ENCODE measurements at places on chromosomes 11 and 22.

GRCh38 chr11:69480547-69481392 lies 693 bp upstream of the LINC01488 start:
- no peak for DNase-seq

GRCh38 chr11:109040303-109040702 lies 375.4 kb downstream of the DDX10 start:
- peak; percentile 4 for DNase-seq

DNA sequence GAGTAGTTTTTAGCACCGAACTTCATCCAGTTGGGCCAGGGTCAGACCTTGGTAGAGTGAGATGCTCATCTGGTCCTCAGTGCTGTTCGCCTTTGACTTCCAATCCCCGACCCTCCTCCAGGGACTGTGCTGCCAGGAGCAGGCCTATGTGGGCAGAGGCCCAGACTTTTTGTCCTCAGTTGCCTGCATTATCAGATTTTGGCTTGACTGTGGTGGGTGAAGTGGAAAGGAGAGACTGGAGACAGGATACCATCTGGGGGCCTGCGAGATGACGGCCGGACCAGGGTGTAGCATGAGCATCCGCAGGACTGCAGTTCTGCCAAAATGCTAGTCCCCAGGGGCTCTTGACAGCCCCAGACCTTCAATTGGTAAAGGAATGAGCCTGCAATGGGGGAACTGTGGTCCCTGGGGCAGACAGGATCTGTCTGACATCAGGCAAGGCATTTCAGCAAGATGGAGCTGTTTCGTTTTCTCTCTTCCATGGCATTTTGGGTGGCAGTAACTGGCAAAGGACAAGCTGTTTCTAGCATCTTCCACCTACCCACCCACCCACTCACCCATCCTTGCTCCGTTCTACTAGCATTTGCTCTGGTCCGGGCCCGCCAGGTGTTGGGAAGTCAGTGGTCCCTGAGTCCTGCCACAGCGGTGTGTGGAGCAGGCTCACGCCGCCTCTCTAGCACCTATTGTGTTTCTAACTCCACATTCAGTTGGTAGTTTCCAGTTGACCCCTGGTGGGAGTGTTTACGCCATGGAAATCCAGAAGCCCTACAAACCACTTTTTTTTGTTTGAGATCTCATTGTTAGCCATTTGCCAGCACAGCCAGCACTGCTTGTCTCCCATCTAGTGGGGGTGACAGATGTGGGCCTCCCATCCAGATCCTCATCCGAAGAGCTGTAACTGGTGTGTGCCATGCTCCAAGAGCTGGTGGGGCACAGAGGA lies 53.5 kb downstream of the OTOG start:
- DNase-seq = no peak

DNA sequence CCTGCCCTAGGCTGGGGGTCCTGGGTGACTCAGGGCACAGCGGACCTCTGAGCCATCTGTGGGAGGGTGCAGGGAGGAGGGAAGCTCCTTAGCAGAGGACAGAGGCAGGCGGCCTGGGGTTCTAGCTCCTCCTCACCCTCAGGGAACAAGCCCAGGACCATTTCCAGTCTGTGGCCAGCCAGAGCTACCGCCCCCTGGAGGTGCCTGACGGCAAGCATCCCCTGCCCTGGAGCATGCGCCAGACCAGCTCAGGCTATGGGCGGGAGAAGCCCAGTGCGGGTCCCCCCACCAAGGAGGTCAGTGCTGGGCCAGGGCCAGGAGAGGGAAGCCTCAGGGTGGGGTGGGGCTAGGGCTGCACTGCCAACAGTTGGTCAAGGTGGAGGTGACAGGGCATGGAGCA lies 26.0 kb upstream of the LRRC10B start:
- DNase-seq = peak; percentile 70

DNA sequence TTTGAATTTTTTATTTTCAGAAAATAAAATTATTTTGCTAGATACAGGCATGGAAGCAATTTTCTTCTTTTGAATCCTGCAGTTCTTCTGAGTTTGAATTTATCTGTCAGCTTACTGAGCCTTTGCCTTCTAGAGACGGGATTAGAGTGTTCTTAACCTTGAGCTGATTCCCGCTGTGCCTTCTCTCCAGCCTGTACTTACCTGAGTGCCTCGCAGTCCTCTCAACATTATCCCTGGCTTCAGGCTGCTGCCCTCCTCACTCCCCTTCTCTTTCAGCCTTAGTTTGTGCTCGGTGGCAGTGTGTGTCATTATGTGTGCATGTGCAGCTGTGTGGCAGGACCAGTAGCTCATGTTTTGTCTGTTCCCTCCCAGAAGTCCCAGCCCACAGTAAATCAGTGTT lies 24.3 kb downstream of the OSBP2 start:
- DNase-seq = no peak

GRCh38 chr11:2237457-2238238 lies 32.7 kb downstream of the ASCL2 start:
- no peak for DNase-seq

GRCh38 chr11:119103793-119104192 lies 2.1 kb upstream of the DPAGT1 start:
- no peak for DNase-seq

GRCh38 chr11:45771566-45772448 lies 33.1 kb upstream of the SLC35C1 start:
- DNase-seq = peak; percentile 95

GRCh38 chr22:44586999-44587736 lies 89.1 kb upstream of the RTL6 start:
- no peak for DNase-seq

GRCh38 chr22:45162531-45162930 lies 1.2 kb upstream of the NUP50 start:
- DNase-seq = no peak

DNA sequence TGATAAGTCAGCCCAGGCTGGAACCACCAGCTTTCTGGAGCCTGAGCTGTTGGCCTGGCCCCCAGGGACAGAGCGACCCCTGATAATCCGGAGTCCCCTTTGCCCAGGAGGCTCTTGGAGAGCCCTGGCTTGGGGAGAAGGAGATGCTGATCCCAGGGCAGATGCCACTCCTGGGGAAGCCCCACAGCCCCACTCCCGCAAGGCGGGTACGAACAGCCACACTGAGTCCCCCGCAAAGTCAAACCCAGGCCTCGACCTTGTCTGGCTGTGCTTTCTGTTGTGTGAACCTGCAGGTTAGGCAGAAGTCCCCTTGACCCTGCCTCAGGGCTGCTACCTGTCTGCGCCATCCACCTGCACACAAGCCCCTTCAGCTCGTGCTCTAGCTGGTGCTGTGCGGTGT lies 108.0 kb downstream of the KCNQ1OT1 start:
- peak; percentile 12 for DNase-seq

DNA sequence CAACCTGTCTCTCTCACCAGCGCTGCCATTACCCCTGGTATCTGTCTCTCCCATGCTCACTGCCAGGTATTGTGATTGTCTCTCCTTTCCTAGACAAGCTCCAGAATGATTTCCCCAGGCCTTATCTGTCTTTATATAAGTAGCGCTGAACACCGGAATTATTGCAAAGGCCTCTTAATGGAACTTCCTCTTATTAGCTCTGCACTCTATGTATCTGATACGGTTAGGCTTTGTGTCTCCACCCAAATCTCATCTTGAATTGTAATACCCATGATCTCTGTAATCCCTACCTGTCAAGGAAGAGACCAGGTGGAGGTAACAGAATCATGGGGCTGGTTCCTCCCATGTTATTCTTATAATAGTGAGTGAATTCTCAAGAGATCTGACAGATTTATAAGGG lies 39.3 kb downstream of the DDI1 start:
- DNase-seq = no peak

GRCh38 chr11:64060861-64061444 lies 25.2 kb downstream of the FLRT1 start:
- DNase-seq = peak; percentile 81

DNA sequence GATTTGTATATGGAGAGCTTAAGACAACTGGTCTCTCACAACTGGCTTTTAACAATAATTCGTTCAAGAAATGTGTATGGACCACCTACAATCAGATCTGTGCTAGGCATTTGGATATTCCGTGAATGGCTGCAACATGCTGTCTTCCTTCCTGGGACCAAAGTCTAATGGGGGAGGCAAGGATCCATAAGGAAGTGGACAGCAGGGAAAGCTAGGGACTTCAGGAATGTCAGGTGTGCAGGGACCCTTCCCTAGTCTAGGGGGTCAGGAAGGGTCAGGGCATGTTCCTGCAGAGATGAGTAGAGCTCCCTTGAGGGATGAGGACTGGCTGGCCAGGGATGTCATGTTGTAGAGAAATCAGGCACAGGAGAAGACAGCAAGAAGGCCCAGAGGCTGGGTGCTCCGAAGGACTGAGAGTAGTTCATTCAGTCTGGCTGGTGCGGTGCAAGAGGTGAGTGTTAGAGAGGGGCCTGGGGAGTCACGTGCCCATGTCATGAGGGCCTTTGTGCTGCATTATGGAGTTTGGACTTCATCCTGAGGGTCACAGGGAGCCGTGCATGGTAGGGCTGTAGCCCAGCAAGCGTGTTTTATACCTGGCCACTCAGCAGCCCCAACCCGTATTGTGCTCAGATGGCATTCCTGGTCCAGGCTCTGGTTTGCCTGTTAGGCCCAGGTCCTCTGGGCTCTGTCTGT lies 8.5 kb upstream of the NECTIN1 start:
- no peak for DNase-seq

DNA sequence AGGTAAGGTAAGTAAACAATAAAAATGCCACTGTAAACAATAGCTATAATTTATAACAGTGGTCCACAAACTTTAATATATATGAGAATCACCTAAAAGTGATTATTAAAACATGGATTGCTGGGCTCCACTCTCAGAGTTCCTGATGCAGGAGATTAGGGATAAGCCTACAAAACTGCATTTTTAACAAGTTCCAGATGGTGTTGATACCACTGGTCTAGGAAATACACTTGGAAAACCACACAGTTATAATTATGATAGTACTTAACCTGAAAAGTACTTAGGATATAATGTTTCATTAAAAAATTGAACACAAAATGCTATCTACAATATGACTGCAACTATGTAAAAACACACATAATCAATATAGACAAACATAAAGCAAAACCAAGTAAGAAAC lies 20.4 kb downstream of the FCHSD2 start:
- DNase-seq = peak; percentile 47

DNA sequence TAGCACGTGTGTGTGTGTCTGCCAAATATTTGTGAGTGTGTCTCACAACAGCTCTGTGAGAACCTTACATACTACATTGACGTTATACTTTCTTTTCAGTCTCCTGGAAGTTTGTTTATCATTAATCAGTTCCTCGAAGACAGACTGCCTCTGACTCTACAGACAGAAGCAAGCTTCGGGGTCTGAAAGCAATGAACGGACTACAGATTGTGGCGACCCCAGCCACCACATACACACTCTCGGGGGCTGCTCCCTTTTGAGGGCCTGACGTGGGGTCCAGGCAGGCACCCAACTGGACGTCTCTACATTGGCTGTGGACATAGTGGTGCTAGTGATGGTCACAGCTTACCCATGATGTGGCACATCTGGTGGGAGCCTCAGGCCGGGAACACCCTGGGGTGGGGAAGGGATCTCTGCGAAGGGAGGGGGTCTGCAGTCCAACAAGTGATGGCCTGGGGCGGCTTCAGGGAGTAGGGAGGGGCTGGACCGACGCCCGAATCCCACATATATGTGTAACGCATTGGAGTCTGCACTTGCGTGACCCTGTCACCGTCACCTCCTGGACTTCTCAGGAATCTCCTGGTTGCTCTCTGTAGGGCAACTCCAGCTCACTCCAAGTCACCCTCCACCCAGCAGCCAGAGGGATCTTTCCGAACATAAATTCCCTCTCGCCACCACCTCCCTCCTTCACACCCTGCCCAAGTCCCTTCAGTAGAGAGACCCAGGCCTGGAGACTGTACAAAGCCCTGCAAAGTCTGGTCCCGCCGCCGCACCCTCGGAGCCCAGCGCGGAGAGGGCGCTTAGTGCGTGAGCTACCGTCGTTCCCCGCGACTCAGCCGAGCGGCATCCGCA lies 30.4 kb upstream of the TRIM29 start:
- no peak for DNase-seq

DNA sequence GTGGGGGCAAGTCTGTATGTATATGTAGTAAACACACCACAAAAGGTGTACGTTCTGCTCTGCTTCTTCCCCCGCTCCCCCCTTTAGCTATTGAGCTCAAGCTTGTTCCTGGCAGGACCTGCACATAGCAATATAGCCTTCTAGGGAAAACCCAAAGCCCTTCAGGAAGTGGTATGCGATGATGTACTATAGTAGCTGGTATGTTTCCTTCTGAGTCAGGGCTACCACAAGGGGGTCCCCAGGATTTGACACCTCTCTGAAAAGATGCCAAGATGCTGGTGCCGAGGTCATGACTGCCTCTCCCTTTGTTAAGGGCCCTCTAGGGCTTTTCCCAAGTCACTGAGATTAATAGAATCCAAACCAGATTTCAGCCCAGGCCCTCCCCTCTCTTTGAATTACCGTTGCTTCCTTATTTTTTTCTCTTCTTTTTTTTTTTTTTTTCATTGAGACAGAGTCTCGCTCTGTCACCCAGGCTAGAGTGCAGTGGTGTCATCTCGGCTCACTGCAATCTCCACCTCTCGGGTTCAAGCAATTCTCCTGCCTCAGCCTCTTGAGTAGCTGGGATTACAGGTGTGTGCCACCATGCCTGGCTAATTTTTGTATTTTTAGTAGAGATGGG lies 268.4 kb downstream of the ETS1 start:
- DNase-seq = no peak

DNA sequence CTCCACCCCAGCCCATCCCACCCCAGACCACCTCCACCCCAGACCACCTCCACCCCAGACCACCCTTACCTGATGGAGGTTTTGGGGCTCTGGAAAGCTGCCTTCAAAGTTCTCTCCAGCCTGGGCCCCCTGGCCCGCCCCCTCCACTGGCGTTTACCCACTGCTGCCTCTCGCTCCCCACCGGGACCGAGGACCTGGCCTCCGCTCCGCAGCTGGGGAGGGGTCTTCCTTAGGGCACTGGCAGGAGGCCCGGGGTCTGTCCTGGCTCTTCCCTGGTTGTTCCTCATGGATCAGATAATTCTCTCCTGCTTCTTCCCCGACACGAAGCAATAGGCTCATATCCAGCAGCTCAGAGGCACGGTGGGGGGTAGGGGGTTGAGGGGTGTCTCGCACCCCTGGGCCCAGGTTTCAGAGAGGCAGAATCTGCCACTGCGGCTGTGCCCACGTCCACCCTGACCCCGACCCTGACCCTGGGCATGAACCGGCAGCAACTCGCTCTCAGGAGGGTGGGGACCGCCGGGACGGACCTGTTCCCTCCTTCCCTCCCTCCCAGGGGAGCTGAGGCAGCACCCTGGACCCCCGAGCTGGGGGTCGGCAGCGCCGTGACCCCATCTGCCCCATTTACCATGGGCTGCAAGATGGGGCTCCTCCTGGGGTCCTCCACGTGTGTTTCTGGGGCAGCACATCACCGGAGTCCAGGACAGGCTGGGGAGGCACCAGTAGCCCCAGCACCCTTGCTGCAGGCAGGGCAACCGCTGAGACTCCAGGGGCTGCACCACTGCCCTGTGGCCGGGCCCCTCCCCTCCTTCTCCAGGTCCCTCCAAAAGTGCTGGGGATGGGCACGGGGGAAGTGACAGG lies 12.9 kb downstream of the KRTAP5-5 start:
- DNase-seq = no peak

DNA sequence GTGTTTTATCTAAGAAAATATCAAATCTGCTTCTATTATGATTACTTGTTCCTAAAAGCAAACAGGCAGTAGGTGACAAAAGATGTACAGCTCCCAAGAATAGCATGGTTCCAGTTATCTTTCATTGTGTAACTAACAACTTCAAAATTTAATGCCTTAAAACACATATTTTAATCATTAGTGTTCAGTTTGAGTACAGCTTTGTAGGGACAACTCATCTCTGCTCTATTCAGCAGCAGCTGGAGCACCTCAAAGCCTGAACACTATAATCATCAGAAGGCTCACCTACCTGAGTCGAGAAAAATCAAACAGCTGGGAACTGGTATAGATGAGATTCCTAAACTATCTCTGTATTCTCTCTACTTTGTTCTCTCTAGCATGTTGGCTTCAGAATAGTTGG lies 24.3 kb upstream of the OR5B12 start:
- DNase-seq = no peak
